HS-27A (cell line): ENCODE measurements at places on chromosomes 3 and 15.

GRCh38 chr15:95538693-95539092 is 791.8 kb upstream of the NR2F2 start:
- no peak for DNase-seq

- DNase-seq = no peak
Observed at GRCh38 chr3:61573441-61573840, 12.1 kb downstream of the PTPRG start.

DNA sequence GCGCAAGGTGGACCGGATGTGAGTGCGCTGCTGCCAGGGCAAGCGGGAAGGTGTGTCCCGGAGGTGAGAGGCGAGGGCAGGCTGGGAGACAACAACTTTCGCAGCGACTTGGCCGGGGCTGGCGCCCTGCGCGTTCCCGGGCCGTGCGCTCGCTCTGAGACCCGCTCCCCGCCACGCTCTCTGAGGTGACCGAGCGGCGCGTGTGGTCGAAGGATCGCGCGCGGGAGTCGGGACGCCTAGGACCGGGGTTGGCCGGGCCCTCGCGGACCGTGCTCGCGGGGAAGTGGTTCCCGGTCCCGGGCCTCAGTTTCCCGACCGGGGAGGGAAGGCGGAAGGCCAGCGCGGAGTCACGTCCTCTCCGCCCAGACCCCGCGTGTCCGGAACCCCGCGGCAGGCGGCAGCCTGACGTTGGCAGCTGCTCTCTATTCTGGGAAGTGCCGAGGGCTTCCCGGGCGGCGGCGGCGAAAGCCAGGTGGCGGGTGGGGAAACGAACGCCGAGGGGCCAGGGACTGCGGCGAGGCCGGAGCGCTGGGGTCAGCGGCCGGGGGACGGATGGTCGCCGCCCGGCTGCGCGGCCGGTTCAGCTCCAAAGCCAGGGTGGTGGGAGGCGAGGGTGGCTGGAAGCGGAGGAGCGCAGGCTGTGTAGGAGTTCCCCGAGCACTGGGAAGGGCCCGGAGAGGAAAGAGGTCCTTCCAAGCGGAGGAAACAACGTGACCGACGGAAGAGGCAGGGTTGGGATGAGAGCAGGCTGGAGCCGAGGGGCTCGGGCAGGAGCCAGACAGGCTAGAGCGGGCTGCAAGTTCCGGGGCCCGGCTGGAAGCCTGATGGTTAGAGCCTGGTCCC is 1.0 kb upstream of the IGF2BP2 start:
- no peak for DNase-seq

GRCh38 chr3:132064114-132064513 is 29.3 kb upstream of the CPNE4 start:
- no peak for DNase-seq

- DNase-seq = no peak
Observed at GRCh38 chr15:30978328-30978727, 13.1 kb downstream of the MTMR10 start.

DNA sequence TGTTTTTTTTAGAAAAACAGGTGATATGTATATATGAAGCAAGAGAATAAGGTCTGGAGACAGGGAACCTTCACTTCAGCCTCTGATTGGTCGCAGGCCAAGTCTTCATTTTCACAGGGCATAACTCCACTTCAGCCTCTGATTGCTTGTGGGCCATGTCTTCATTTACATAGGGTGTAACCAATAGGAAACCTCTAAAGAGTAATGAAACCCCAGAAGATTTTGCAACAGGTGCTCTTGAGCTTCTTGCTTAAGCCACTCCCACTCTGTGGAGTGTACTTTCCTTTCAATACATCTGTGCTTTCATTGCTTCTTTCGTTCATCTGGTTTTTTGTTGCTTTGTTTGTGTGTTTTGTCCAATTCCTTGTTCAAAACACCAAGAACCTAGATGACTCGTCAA is 22.6 kb upstream of the SCG3 start:
- no peak for DNase-seq

GRCh38 chr15:58383876-58384275 is 47.9 kb upstream of the LIPC start:
- no peak for DNase-seq

GRCh38 chr3:154095832-154096421 is 25.3 kb upstream of the ARHGEF26 start:
- no peak for DNase-seq

GRCh38 chr15:27218426-27218825 is 247.4 kb downstream of the GABRG3 start:
- DNase-seq = no peak

- DNase-seq = no peak
Observed at GRCh38 chr3:162391301-162391700, 894.7 kb downstream of the OTOL1 start.

GRCh38 chr3:13269711-13270378 is 150.3 kb downstream of the NUP210 start:
- DNase-seq = no peak

DNA sequence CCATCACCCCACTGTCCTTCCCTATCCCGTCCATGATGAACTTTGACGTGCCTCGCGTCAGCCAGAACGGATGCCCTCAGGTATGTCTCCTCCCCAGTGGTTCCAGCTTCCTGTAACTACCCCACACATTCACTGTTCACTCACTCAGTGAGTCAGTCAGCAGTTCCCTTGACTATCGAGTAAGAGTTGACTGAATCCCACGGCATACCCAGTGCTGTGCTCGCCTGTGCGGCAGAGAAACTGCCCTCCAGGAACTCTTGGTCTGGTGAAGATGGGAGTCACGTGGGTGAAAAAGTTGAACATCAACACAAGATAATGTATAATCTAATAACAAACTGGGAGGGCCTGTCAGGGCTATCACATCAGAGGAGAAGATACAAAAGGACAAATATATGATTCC is 36.7 kb downstream of the CCDC33 start:
- DNase-seq = no peak

- DNase-seq = no peak
Observed at GRCh38 chr3:62636235-62636826, 238.9 kb downstream of the CADPS start.

GRCh38 chr3:55505776-55506175 is 18.7 kb upstream of the WNT5A start:
- DNase-seq = no peak
